ENCODE measurements at places on chromosomes 7 and 10.
A peak's percentile ranks its signal among the peaks of the same experiment; 100 is the strongest.

DNA sequence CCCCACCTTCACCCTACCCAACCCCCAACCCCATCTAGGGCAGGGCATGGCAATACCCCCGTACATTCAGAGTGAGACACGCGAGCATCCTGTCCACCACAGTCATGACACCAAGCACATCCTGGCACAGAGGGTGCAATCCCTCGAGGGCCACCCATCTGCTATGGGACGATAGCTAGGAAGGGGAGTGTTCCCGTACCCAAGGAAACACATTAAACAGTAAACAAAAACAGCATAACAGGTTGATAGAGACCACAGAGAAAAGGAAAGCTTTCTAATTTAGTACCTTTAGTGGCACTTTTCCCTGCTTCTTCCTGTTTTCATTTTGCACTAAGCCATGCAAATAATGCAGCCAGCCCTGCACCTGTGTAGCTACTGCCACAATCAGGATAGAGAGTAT, 2.3 kb upstream of the SMKR1 start:
- DNase-seq: no peak

- no peak for DNase-seq
Measured at GRCh38 chr7:101205901-101206664, 5.2 kb upstream of the MOGAT3 start.

DNA sequence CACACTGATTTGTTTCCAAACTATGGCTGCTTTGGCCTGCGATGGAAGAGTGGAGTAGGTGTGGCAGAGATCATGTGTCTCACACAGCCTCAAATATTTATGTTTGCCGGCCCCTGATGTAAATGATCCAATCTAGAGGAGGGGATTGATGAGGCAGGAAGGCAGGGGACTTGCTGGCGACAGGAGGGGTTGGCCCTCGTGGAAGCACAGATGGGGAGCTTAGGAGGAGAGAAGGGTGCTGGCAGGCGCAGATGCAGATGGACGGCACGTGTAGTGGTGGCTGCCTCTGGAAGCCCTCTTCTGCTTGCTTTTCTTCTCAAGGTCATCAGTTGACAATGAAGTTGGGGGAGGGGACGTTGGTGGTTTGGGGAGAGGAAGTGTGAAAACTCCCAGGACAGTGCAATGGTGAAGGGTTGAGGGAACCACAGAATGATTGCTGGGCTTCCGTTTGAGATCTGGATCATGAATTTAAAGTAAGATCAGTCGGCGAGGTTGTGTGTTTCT, 15.4 kb downstream of the COL13A1 start:
- DNase-seq: no peak

GRCh38 chr10:62626079-62626478, 178.4 kb upstream of the ADO start:
- DNase-seq: no peak

- peak; percentile 26 for DNase-seq
Measured at GRCh38 chr10:130301021-130301892, 165.1 kb downstream of the GLRX3 start.

DNA sequence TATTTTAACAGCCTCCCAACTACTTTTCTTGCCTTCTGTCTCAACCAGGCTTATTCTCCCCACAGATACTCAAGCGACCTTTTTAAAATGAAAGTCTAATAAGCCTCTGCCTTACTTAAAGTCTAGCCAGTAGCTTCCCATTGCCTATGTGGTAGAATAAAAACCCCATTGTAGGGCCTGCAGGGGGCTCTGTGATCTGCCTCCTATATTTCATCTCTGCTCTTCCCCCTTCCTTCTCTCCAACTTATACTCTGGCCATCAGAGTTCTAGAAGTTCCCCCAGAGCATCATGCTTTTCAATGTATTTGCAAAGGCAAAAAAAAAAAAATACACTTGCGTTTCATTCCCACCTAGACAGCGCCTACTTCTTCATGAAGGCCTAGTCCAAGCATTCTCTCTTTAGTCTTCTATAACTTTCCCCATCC, 167.7 kb upstream of the ADO start:
- no peak for DNase-seq

GRCh38 chr7:44225566-44226395, 25.0 kb downstream of the YKT6 start:
- DNase-seq: no peak

- no peak for DNase-seq
Measured at GRCh38 chr10:25934621-25935139, 651 bp downstream of the MYO3A start.

DNA sequence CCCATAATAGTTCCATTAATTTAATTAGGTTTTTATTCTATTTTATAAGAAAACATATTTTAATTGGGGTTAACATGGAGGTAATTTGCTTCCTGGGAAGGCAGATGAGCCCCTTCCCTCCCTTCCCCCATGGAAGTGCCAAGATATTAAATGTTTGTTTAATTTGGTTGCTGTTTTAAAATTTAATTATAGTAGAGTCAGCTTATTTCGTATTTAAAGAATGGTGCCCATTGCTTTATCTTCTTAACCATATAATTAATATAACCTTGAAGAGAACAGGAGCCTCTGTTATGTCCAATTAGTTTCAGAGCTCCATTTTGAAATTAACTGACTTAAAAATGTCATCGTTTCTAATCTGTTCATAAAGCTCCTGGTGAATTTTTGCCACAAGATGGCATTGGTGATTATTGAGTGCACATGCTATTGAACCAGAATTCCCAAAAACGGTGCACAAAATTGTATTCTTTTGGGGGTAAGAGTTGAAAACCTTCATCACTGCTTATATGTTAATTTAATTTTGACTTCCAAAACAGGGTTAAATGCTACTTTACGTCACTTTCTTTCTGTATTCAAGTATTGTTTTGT, 26.0 kb downstream of the KLHDC10 start:
- no peak for DNase-seq

GRCh38 chr7:132656846-132657776, 80.8 kb upstream of the PLXNA4 start:
- no peak for DNase-seq

- DNase-seq: no peak
Measured at GRCh38 chr10:129725890-129726631, 238.0 kb downstream of the EBF3 start.

Measured in tibial artery (tissue), 4 donors.